ENCODE measurements at places on chromosomes 16 and 17. TPM values are rescaled to one million over a fixed set of nuclear protein-coding genes. Genes with fewer than 3 reads are reported as not detected.

Gene HBA2
- 1,204 TPM for polyA plus RNA-seq

Gene RSKR
- 4.5 TPM for polyA plus RNA-seq

GRCh38 chr16:8108991-8109509 lies 481.3 kb downstream of the TMEM114 start:
- DNase-seq = no peak

DNA sequence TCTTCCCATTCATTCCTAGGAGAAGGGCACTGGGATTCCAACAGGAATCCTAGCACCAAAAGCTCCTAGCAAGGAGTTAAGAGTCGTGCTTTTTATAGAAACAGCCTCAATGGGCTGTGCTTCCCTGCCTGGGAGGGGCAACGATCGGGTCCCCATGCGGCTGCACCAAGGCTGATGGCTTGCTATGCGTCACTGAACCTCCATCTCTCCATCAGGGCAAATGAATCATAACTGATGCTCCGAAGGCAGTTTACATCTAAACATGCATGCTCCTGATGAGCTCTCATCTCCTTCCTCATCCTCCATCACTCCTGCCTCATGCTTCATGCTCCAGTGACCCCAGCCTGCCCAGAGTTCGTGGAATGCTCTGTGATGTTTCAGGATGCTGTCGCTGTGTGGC lies 270.5 kb downstream of the FOXL1 start:
- DNase-seq = no peak

DNA sequence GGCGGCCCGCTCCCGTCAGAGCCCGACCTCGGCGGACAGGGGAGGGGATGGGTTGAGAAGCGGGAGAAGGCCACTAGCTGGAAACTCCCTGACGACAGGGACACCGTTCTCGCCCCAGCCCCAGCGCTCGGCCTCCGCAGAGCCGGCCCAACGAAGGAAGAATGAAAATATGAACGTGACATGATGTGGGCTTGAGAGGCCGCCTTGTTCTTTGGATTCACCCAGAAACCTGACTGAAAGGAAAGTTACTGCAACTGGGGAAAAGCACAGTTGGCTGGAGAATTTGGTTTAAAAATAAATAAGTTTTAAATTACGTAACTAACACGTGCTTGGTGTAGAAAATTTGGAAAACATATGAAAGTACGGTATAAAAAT lies 21.1 kb downstream of the NPTX1 start:
- no peak for DNase-seq

GRCh38 chr17:80724775-80725266 lies 180.2 kb downstream of the RPTOR start:
- no peak for DNase-seq

DNA sequence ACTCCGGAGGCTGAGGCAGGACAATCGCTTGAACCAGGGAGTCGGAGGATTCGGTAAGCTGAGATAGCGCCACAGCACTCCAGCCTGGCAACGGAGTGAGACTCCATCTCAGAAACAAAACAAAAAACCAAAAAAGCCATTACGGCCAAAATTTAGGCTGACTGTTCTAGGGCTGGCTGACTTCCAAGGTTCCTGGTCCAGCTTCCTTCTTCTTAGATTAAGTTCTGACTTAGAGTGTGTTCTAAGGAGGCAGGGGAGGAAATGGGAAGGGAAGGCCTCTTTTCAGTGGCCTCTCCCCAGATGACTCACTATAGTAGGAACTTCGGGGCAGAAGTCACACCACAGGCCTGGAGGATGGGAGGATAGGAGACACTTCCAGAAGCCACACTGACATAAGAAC lies 27.7 kb upstream of the CLEC18B start:
- DNase-seq = no peak

- no peak for DNase-seq
These were observed 41.8 kb upstream of the CDH8 start for GRCh38 chr16:62077998-62078397.
